Activated CD4-positive, alpha-beta T cell treated with anti-CD3 and anti-CD28 coated beads, Interleukin-2, amount 10 ng/mL, durations not matched to agents 24 days and 14 days (primary cell): ENCODE measurements at places on chromosomes 2 and 18. TPM values are rescaled to one million over a fixed set of nuclear protein-coding genes. Genes with fewer than 3 reads are reported as not detected.
A peak's percentile ranks its signal among the peaks of the same experiment; 100 is the strongest.

Gene SERPINB12
- total RNA-seq: not detected in 2 replicates

GRCh38 chr2:84906900-84907714 lies 1.7 kb downstream of the TMSB10 start:
- H3K27ac ChIP-seq: peak overlapping the region; percentile 95
- H3K36me3 ChIP-seq: peaks cover 42% of the 10 kb centered on the region
- peak; percentile 86 for DNase-seq
- H3K4me3 ChIP-seq: peak overlapping the region; percentile 91

Gene MYO7B
- total RNA-seq: 0.07 and 0.12 TPM in 2 replicates

DNA sequence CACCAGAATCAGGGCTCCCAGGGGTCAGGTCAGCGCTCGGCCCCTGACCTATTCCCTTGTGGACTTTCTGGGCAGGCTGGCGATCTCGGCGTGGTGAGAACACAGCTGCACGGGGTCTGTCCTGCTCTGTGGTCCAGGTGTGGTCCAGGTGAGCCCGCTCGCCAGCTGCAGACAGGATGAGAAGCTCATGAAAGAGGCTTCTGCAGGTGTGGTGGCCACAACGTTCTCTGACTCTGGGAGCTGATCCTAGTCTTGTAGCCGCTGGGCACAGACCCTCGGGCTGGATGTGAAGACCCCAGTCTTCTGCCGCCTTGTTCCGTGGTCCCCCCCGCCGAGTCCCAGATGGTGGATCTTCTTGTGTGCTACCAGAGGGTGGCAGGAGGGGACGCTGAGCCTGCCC lies 129.7 kb downstream of the RTP5 start:
- H3K27me3 ChIP-seq: no peaks in the 10 kb centered on the region
- no peak overlapping the region for H3K4me3 ChIP-seq
- H3K27ac ChIP-seq: no peak overlapping the region

Gene TOGARAM2
- 4.8 and 6.7 TPM in 2 replicates for total RNA-seq

Gene RGPD4
- total RNA-seq: not detected in 2 replicates

DNA sequence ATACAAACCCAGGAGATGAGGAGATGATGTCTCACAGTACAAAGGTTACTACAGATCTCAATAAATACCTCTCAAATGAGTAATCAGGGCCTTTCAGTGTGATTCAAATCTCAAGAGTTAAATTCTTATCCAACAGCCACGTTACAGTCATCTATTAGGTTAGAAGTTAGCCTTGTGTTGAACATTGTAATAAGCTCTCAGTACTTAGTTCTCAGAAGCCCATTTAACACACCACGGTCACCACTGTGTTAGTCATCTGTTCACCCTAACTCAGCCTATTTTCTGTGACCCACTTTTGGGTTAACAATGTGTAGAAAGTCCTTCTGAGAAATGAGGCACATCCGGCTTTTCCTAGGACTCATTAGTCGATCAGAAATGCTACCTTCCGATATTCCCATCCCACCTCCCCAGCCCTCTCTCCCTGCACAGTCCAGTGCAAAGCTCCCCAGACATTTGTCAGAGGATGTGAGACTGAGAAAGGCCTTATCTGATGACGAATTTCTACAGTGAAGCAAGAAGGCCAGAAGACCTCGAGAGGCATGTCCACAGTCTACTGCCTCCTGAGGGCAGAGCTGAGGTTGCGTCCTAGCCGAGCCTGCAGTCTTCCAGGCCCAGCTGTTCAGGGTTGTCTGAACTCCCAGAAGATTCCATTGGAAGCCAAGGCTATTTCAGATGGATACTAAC lies 92.6 kb downstream of the ACTR2 start:
- no peak overlapping the region for H3K4me3 ChIP-seq
- no peaks in the 10 kb centered on the region for H3K27me3 ChIP-seq
- DNase-seq: no peak

- no peaks in the 10 kb centered on the region for H3K36me3 ChIP-seq
- H3K4me3 ChIP-seq: no peak overlapping the region
- DNase-seq: no peak
- H3K4me1 ChIP-seq: no peaks in the 10 kb centered on the region
- no peak overlapping the region for H3K27ac ChIP-seq
- peaks cover 8% of the 10 kb centered on the region for H3K27me3 ChIP-seq
Observed at GRCh38 chr2:118333664-118334063, 245.4 kb downstream of the INSIG2 start.

DNA sequence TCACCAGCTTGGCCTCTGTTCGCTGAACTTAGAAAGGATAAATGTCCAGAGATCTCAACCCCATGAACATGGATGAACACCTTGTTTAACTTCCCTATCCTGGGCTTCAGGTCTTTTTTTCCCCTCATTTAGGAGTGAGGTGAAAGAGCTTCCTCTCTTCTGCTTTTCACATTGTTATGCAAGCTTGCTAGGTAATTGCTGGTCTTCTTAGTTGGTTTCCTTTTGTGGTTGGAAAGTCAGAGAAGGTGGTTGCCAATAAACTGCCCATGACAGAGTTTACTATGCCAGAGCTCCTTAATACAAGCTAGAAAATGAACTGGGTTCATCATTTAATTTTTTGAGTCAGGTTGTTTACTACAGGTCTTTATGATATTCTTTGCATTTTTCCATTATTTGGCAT lies 16.6 kb downstream of the SLC9A4 start:
- H3K4me3 ChIP-seq: no peak overlapping the region
- no peaks in the 10 kb centered on the region for H3K36me3 ChIP-seq
- H3K4me1 ChIP-seq: peaks cover 6% of the 10 kb centered on the region
- no peak overlapping the region for H3K27ac ChIP-seq
- DNase-seq: no peak

DNA sequence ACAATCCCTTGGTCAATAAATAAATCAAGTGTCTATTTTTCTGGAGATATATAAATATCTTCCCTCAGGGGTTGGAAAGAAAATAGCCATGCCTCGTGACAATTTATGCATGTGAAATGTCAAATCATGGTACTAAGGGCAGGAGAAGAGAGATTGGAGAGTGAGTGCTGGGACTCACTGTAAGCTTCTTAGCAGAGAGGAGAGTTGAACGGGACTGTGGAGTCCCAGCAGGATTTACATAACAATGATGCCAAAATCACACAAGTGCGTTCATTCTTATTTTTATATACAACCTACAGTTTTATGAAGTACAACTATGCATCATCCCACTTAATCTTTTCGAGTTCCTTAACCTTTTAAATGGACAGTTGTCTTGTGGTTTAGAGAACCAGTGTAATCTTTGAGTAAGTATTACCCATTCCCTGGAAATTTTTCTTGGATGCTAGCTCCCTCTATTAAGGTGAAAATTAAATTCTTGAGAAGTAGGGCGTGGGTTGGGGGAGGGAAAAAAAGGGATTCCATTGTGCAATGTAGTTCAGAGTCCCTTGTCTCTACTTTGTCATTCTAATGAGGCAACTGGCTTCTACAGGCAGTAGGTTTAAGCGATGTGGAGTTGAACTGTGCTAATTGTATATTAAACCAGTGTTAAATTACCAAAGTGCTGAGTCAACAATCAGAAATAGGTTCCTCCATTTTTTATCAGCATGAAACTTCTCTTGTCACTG lies 143.6 kb upstream of the EPHA4 start:
- no peak overlapping the region for H3K4me3 ChIP-seq
- H3K4me1 ChIP-seq: no peaks in the 10 kb centered on the region
- DNase-seq: no peak
- H3K27me3 ChIP-seq: no peaks in the 10 kb centered on the region
- H3K36me3 ChIP-seq: no peaks in the 10 kb centered on the region
- H3K27ac ChIP-seq: no peak overlapping the region

Gene GLI2
- total RNA-seq: 0.09 and 0.14 TPM in 2 replicates

DNA sequence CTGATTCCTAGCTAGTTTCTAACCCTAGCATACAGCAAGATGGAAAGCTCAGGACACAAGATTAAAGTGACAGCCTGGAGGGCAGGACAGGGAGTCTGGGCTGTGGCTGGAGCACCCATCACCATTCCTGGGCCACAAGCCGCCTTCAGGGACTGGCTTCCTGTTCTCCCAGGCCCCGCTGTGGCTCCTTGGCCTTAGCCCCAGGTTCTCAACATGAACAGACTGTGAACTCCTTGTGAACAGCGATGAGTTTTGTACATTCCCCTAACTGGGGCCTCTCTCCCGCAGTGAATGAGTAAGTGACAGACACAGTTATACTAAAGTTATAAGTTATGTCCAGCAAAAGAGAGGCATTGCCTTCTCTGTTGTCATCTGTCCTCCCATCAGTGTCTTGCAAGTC lies 35.9 kb upstream of the SLC14A1 start:
- H3K27me3 ChIP-seq: peaks cover 56% of the 10 kb centered on the region
- H3K27ac ChIP-seq: no peak overlapping the region
- peaks cover 51% of the 10 kb centered on the region for H3K4me1 ChIP-seq
- peak overlapping the region; percentile 82 for H3K4me3 ChIP-seq
- peaks cover 5% of the 10 kb centered on the region for H3K36me3 ChIP-seq

DNA sequence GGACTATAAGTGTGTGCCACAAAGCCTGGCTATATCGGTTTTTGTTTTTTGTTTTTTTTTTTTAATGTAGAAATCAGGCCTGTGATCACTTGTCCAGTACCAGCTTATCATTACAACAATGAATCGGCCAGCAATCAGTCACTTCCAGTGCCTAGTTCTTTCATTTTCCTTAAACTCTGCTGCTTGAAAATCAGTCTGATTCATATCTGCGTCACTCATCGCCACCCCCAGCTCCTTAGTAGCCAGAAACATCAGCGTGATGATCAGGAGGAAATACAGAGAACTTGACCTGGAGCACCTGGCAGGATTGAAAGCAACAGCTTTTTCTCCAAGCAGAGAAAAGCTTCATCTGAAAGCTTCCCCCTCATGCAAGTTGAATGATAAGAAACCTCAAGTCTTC lies 75.4 kb downstream of the SPTBN1 start:
- H3K27me3 ChIP-seq: peaks cover 11% of the 10 kb centered on the region
- H3K4me3 ChIP-seq: no peak overlapping the region
- H3K27ac ChIP-seq: no peak overlapping the region
- no peaks in the 10 kb centered on the region for H3K36me3 ChIP-seq
- peaks cover 13% of the 10 kb centered on the region for H3K4me1 ChIP-seq
- DNase-seq: no peak

DNA sequence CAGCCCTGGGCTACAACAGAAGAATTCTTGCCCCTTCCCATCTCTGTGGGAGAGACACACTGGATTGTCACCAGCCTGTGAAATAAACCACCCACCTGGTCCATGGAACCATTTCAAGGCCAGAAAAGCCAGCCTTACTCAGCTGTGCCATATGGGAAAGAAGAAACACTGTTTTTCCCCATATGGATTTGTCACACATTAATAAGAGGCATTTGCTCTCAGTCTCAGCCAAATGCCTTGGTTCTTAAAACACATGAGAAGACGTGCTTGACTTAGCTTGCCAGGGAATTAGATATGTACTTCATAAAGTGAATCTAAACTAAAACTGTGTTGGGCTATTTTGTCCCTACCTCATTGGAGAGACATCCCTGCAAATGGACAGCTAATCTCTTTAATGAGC lies 308.6 kb upstream of the TNP1 start:
- no peaks in the 10 kb centered on the region for H3K4me1 ChIP-seq
- no peak overlapping the region for H3K27ac ChIP-seq
- H3K36me3 ChIP-seq: no peaks in the 10 kb centered on the region
- H3K27me3 ChIP-seq: peaks cover 9% of the 10 kb centered on the region
- no peak overlapping the region for H3K4me3 ChIP-seq

DNA sequence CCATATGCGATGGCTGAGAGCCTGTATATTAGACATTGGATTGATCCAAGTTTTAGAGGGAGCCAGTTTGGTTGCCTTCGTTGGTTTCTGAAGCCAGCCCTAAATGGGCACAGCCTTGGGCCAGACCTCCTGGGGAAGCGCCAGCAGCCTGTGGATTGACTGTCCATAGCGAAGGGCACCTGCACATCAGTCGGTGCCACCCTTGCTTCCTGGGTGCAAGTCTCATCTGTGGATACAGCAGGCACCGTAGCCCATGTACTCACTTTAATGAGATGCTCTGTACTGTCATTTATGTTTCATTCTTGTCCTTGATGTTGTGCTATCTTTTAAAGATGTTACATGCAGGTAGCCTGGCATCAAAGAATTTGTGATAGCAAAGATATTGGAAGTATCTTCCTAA lies 536.4 kb upstream of the NRP2 start:
- H3K4me1 ChIP-seq: no peaks in the 10 kb centered on the region
- H3K27me3 ChIP-seq: peaks cover 9% of the 10 kb centered on the region
- no peaks in the 10 kb centered on the region for H3K36me3 ChIP-seq
- no peak overlapping the region for H3K4me3 ChIP-seq
- DNase-seq: no peak

GRCh38 chr2:234480337-234480736 lies 16.5 kb downstream of the ARL4C start:
- no peak overlapping the region for H3K27ac ChIP-seq
- no peaks in the 10 kb centered on the region for H3K27me3 ChIP-seq
- peaks cover 14% of the 10 kb centered on the region for H3K36me3 ChIP-seq
- H3K4me1 ChIP-seq: peaks cover 63% of the 10 kb centered on the region

DNA sequence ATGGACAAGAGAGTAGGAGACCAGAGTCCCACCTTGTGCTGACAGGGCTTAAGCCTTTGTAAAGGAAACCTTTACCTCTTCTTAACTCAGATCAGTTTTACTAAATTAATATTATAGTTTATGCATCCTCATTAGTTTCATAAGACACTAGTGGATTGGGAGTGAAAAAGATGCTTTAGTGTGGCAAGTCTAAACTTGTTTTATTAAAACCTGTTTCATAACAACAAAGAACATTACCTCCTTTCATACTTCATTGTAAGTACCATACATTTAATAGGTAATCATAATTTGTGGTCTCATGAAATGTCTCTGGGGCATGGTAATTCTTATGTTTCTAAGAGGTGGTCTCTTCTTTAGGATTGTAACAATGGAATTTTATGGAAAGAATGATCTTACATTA lies 63.4 kb downstream of the PIKFYVE start:
- no peak for DNase-seq
- H3K27ac ChIP-seq: no peak overlapping the region
- no peaks in the 10 kb centered on the region for H3K27me3 ChIP-seq
- peaks cover 46% of the 10 kb centered on the region for H3K36me3 ChIP-seq
- H3K4me3 ChIP-seq: no peak overlapping the region
- H3K4me1 ChIP-seq: peaks cover 3% of the 10 kb centered on the region

DNA sequence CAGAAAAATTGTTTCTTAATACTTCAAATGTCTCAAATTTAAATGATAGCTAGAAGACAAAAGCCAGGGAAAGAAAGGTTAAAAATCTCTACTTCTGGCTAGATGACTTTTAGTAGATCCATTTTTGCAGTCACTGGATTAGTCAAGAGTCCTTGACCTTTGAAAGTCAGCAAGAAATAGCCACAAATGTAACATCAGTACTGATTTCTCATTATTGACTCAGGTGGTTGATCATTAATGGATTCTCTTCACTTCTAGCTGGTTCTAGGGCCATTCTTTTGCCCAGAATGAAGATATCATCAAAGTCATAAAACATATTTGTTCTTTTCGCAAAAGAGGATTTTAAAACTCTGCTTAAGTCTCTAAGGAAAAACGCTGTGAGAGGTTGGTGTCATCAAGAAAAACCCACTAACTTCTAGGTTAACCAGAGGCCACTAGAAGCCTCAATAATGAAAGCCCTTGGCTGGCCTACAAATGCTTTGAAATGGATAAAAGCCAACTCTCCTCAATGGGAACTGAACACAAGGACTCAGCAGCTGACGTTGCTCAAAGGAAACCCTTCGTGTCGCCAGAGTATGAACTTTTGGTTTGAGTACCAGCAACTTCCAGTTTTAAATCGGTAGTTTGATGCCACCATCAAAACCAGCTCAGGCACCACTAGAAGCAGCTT lies 66.3 kb downstream of the IRS1 start:
- H3K4me3 ChIP-seq: peak overlapping the region; percentile 19
- H3K36me3 ChIP-seq: peaks cover 7% of the 10 kb centered on the region
- H3K4me1 ChIP-seq: peaks cover 6% of the 10 kb centered on the region
- H3K27me3 ChIP-seq: peaks cover under 1% of the 10 kb centered on the region
- peak overlapping the region; percentile 25 for H3K27ac ChIP-seq
- no peak for DNase-seq
